ENCODE measurements at places on chromosomes 3 and 15. TPM values are rescaled to one million over a fixed set of nuclear protein-coding genes. Genes with fewer than 3 reads are reported as not detected.

DNA sequence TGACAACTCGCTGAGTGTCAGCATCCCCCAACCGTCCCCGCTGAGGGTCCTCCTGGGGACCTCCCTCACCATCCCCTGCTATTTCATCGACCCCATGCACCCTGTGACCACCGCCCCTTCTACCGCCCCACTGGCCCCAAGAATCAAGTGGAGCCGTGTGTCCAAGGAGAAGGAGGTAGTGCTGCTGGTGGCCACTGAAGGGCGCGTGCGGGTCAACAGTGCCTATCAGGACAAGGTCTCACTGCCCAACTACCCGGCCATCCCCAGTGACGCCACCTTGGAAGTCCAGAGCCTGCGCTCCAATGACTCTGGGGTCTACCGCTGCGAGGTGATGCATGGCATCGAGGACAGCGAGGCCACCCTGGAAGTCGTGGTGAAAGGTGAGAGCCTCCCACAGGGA is 35.4 kb downstream of the ACAN start:
- DNase-seq = no peak

GRCh38 chr15:47997195-47998080 is 123.4 kb upstream of the SLC24A5 start:
- no peak for DNase-seq

DNA sequence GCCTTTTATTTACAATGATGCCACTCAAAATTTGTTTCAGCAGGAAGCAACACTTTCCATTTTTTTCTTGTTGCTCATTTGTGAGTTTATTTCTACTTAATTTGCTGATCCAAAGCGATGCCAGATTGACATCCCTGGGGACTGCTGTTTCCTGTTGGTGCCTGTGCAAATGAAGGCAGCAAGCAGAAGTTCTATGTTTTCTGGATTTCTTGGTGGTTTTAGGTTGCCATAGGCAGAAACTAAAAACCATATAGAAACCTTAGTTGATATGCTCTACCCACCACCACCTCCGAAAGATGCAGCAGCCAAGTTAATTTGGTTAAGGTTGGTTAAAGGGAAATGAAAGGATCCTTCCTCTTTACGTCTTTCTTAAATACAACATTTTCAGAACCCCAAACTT is 356.2 kb downstream of the RBMS3 start:
- DNase-seq = no peak

GRCh38 chr3:113831103-113831355 is 7.6 kb upstream of the GRAMD1C start:
- DNase-seq = no peak

DNA sequence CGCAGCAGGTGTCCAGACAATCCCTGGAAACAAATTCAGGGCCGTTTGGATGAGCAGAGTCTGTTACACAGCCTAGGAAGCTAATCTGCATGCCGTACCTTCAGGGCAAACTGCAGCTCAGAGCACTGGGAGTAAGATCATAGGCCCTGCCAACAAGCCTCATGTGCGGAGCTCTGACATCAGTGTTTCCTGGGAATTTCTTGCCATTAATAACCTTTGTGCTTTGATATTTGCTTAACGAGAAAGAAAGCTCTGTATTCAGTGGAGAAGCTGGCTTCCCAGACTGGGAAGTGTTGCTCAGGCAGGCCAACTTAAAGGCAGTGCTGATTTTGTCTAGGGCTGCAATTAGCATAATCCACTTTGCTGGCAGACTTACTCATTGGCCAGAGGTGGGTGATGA is 116.1 kb upstream of the KLHL25 start:
- no peak for DNase-seq

- no peak for DNase-seq
Measured at GRCh38 chr3:79175870-79176269, 591.9 kb downstream of the ROBO1 start.

DNA sequence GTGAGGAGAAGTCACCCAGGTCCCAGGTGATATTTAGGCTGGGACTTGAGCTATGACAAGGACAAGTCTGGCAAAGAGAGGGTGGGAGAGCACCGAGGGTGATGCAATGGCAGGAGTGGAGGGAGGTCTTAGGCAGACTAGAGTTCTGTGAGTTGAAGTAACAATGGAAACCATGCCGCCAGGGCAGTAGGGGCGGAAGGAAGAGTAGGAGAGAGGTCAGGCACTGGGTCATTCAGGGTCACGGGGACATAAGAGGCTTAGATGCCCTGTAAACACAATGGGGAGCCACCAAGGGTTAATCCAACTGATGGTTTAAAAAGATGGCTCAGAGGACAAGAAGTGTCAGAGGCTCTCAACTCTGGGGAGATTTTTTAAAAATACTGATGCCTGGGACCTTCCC is 199.7 kb upstream of the LRTM1 start:
- DNase-seq = no peak

DNA sequence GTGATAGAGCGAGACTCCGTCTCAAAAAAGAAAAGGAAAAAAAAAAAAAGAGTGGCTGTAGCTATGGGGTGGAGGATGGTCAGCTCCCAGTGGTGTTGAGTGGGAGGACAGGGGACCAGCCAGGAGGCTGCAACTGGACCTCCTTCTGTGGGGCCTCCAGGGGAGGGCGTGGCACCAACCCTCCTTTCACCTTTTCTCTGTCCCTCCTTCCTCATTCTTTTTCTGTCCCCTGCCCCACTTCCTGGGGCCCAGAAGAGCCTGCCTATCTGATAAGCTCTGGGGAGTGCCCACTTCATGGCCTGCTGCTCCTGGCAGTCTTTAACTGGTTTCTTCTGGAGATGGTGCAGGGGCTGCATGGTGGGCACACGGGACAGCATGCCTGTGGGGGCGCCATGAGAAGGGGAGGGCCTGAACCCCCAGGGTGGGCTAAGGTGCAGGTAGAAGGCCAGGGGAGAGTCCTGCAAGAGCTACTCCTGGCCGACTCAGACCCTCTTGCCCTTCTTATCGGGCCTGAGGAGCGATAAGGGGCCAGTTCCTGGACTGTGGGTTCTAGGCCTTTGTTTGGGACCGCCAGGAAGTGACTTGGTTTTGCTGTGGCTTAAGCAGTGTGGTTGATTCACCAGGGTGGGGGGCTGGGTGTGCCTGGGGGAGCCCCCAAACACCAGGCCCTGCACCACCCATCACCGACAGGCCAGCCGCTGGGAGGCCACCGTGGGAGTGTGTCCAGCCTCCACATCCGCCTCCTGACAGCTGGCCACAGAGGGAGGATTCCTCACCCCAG is 49.4 kb upstream of the FLNB start:
- peak; percentile 46 for DNase-seq

GRCh38 chr15:57541271-57541670 is 50.4 kb upstream of the MYZAP start:
- DNase-seq = no peak

- no peak for DNase-seq
Measured at GRCh38 chr3:118447339-118447738, 587.3 kb downstream of the IGSF11 start.

DNA sequence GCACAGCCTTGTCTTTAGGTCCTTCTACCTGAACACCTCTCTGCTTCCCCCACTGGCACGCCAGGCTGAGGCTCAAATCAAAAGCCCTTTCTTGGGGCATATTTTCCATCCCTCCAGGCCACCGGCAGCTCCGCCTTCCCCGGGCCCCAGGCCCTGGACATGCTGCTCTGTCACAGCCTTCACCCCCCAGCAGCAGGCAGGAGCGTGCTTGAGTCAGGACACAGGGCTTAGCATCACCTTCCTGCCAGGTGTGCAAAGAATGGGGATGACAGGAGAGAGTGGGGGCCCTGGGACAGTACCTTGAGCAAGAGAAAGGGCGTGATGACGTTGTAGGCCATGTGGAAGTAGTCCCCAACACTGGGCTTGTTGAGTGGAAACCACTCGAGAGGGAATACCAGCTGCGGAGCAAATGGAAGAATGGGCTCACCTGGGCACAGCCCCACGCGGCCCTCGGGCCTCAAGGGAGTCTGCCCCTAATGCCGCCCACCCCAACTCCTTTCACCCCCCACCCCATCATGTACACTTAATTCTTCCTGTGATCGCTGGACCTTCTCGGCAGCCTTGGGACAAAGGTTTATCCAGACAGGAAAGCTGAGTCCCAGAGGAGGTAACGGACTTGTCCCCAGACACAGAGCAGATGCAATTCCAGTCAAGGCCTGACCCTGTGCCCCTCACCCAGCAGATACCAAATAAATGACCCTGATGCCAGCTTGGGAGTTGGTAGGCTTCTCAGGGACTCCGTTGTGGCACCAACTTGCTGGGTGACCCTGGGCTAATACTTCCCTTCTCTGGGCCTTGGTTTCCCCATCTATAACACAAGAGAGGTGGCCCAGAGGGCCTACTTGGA is 9.1 kb upstream of the CALML4 start:
- DNase-seq = no peak

- DNase-seq = no peak
Measured at GRCh38 chr15:46589088-46589487, 954.3 kb downstream of the SQOR start.

DNA sequence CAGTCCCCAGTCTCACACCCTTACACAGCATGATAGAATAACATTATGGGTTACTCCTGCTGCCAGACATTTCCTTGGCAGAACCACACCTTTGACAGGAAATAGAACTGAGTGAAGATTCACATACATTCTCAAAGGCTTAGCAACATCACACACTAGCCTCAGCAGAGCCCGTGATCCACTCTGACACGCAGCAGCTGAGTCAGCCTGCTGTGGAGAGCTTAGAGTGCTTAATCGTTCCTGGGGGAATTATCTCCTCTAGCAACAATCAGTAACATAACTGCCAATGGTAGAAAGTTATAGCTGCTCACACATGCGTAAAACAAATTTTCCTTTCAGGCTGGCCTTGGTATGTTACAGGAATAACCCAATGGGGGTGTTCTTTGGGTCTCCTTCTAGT is 382.1 kb downstream of the GAP43 start:
- DNase-seq = no peak

GRCh38 chr3:186989429-186989828 is 59.1 kb downstream of the ST6GAL1 start:
- no peak for DNase-seq

GRCh38 chr3:122957707-122958689 is 69.6 kb downstream of the SEMA5B start:
- DNase-seq = peak; percentile 73

DNA sequence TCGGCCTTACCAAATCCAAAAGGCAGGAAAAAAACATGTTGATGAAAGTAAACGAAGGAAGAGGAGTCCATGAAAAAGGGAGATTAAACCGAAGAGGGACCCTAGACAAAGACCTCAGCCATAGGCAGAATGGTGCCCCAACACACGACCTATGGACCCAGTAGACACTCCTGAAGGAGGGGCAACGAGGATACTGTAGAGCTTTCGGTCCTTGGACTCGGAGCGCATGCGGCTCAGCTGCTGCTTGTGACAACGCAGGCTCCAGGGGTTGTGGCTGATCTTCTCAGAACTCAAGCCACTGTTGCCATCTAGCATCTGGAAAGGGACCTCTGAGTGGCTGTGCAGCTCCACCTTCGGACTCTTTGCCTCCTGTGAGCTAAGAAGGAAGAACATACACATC is 8.8 kb upstream of the GMPPB start:
- DNase-seq = no peak

DNA sequence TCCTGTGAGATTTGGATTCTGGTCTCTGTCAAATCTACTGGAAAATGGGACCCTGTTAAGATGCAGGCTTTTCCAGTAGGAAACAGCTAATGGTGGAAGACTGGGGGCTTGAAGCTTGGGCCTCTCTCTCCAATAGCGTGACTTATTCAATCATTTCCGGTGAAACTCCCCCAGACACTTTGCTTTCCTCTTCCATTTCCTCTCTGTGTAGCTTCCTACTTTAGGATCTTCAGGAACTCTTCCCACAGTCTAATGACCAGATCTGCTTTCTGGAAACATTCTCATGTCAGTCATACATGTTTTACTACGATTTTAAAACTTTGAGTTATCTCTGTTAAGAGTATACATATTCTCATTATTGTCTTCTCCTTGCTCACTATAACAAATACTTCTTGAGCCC is 28.0 kb upstream of the TPRG1 start:
- no peak for DNase-seq

DNA sequence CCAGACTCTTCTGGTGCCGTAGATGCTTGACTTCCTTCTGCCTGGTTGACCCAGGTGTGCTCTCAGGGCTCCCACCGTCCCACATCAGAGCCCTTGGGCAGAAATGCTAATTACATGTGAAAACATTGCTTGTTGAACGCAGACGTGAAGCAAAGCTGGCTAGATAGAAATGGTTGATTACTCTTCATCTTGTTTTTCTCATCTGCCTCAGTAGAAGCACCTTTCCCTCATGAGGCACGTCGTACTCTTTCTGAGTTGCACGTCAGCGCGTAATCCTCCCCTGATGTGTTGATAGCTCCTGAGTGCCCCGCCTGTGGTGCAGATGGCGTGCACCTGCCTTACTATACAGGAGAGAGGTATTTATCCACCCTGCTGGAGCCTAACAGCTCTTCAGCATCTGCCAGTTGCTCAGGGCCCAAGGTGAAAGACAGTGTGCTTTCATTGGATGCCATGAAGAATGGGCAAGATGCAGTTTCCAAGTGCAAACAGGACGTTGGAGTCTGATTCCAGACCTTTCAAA is 18.1 kb downstream of the MAP6D1 start:
- no peak for DNase-seq

- DNase-seq = no peak
Measured at GRCh38 chr3:189534531-189534930, 96.7 kb upstream of the TP63 start.

DNA sequence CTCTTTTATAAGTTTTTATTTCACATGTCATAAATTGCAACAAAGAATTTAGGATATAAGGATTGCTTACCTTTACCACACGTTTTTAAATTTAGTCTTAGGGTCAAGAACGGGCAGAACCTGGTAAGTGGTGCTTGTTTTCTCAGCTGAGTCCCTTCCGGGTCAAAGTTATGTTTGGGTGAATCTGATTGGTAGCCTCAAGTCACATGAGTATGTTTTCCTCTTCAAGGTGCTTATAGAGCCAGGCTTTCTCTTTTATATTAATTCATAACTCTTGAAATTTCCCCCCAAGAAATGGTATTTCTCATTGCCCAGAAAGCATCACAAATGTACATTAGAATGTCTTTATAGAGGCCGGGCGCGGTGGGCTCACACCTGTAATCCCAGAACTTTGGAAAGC is 415.7 kb upstream of the ROBO2 start:
- DNase-seq = no peak

DNA sequence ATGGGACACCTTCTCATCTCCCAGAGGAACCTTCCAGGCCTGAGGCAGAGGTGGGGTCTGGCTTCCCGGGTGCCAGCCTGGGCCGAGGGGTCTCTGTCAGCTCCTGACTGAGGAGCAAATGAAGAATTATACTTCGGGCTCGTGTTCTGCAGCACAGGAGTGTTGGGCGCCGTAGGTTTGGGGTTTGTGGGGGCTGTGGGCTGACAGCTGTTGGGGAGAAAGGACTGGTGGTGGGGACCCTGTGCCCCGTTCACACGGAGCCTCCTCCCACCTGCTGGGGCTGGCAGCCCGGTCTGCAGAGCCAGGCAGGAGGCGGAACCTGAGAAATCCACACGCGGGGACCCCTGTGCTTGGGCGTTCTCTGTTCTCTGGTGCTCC is 59.7 kb downstream of the ADAMTS7 start:
- DNase-seq = no peak

Gene SLC22A14
- polyA plus RNA-seq = 0.75 TPM

Gene THPO
- 5.7 TPM for polyA plus RNA-seq

Gene GP9
- 0.49 TPM for polyA plus RNA-seq

Gene ADCY5
- polyA plus RNA-seq = 7.1 TPM

Gene LRRC31
- not detected for polyA plus RNA-seq

Gene SACM1L
- polyA plus RNA-seq = 27.1 TPM

Gene AHSG
- 0.34 TPM for polyA plus RNA-seq

Gene CASR
- 14.8 TPM for polyA plus RNA-seq

Gene GABRA5
- polyA plus RNA-seq = not detected

Gene GREM1
- 0.15 TPM for polyA plus RNA-seq

Gene PLCB2
- 4.4 TPM for polyA plus RNA-seq

Gene CPN2
- polyA plus RNA-seq = 15.8 TPM

Gene CLDN11
- polyA plus RNA-seq = 1.6 TPM

Gene REC114
- not detected for polyA plus RNA-seq

Gene CHRM5
- not detected for polyA plus RNA-seq

Gene KIAA1143
- 8.3 TPM for polyA plus RNA-seq
